ENCODE measurements at places on chromosomes 11 and 22.

DNA sequence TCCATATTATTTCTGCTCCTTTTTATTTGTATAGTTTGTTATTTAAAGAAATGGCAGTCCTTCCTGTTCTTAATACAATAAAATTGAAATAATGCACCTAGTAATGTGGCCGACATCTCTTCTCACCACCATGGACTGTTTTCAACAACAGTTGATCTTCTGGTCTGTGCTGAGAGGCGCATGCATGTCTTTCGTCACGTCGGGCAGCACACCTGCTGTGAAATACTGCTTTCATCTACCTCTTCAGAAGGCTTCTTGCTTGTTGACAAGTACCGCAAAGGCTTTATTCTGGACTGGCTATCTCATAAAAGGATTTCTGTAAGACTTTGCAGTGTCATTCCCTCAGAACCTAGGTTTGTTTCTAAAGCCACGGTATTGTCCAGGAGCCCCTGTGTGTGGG lies 13.9 kb upstream of the MYO18B start:
- DNase-seq: no peak

- DNase-seq: no peak
These were observed 47.2 kb downstream of the EIF3M start for GRCh38 chr11:32630844-32631243.

DNA sequence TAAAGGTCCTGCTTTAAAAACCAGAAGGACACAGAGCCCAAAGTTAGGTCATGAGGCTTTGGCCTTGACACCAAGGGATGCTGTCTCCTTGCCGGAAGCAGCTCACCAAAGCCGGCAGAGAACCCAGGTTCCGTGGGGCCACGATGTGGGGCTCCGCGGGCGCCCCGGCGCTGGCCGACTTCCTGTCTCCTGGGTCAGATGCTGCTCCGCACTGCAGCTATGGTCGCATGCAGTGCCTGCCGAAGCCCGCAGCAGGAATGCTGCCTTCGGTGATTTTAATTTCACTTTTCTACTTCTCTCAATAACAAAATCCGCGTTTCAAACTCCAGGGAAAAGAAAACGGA lies 454 bp upstream of the OTUB1 start:
- no peak for DNase-seq

- DNase-seq: peak; percentile 25
These were observed 2.1 kb upstream of the ATF4 start for GRCh38 chr22:39518144-39518786.

DNA sequence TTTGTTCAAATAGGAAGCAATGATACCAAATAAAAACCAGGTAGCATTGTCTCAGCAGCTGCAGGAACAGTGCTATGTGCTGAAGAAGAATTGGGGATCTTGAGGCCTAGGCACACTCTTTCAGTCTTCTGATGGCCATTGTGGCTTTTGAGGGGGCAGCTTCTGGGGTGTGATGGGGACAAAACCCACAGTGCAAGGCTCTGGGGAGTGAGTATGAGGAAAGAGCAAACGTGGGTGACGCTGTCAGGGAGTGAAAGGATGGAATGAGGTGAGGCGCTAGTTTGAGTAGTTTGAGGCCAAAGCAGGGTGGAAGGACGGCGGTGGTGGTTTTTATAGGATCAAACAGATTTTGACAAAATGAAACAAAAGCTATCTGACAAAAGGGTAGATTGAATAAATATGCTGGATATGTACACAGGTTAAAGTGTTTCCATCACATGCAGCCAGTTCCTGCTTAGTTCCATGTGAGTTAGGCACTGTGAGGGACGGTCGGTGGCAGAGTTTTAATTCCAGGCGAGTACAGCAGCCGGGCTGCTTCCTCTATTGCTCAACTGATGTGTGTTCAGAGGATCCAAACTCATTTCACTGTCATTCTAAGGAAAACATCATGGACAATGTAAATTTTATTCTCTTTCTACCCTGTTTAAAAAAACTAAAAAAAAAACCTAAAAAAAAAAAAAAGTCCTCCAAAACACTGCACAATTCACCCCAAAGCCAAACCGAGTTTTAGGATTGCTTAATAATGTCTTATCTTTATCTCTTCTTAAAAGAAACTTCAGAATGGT lies 18.9 kb downstream of the ADAMTS15 start:
- no peak for DNase-seq

DNA sequence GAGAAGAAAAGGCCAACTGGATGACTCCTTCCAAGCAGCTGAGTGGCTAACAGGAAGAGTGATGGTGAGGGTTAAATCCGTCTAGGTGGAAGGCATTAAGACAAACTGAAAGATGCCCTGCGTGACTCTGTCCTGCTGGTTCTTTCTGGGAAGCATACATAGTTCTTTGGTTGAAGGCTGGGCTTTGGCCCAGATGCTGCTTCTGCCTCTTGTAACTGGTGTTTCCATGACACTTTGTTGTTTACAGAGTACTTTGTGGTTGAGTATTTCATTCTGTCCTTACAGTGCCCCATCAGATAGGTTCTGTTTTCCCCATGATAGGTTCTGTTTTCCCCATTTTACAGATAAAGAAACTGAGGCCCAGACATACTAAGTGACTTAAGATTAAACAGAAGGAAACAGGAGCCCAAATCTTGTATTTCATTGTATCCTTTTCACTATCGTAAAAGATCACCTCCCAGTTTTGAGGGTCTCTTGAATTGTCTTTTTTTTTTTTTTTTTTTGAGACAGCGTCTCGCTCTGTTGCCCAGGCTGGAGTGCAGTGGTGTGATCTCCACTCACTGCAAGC lies 124.3 kb upstream of the RASSF10 start:
- peak; percentile 53 for DNase-seq

- DNase-seq: peak; percentile 64
These were observed 3.6 kb upstream of the CCDC81 start for GRCh38 chr11:86370922-86371594.

DNA sequence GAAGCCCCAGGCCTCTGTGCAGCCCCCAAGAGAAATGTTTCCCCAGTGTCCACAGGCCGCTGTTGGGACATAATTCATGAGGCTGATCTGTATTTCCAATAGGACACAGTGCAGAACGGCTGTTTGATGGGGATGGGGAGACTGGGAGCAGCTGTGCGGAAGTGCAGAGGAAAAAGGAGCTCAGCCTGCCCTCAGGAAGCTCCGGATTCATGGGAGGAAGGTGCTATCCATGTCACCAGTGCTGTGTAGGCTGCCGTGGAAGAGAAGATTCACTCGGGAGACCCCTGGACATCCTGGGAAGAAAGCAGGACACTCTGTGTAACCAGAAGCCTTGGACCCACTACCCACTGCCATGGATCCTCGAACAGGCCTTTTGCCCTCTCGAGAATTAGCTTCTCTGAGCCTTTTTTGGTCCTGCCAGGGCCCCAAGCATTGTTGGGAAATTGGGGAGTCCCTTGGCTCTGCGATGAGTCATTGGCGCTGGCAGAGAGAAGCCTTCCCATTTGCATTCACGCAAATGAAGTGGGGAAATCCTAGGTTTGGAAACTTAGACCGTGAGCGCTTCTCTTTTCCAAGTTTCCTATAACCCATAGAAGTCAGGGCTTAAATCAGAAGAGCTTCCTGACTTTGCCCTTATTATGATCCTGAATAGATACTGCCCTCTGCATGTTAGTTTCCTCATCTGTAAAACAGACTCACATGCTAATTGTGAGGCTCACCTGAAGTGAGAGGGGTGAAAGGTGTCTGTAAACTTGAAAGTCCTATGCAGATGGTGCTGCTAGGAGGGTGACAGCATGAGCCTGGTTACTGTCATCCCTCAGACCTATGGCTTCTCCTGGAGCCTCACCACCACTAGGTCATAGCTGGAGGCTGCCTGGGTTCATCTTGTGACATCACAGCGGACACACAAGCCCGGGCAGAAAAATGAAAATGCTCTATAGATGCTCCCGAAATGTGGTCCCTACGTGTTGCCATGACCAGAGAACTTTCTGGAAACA lies 229.2 kb upstream of the B3GAT1 start:
- no peak for DNase-seq

- no peak for DNase-seq
These were observed 3.8 kb downstream of the CSNK2A3 start for GRCh38 chr11:11349106-11349825.

GRCh38 chr11:17479284-17480214 lies 2.9 kb upstream of the ABCC8 start:
- DNase-seq: peak; percentile 27

- no peak for DNase-seq
These were observed 57.3 kb downstream of the ELMOD1 start for GRCh38 chr11:107648242-107648641.

DNA sequence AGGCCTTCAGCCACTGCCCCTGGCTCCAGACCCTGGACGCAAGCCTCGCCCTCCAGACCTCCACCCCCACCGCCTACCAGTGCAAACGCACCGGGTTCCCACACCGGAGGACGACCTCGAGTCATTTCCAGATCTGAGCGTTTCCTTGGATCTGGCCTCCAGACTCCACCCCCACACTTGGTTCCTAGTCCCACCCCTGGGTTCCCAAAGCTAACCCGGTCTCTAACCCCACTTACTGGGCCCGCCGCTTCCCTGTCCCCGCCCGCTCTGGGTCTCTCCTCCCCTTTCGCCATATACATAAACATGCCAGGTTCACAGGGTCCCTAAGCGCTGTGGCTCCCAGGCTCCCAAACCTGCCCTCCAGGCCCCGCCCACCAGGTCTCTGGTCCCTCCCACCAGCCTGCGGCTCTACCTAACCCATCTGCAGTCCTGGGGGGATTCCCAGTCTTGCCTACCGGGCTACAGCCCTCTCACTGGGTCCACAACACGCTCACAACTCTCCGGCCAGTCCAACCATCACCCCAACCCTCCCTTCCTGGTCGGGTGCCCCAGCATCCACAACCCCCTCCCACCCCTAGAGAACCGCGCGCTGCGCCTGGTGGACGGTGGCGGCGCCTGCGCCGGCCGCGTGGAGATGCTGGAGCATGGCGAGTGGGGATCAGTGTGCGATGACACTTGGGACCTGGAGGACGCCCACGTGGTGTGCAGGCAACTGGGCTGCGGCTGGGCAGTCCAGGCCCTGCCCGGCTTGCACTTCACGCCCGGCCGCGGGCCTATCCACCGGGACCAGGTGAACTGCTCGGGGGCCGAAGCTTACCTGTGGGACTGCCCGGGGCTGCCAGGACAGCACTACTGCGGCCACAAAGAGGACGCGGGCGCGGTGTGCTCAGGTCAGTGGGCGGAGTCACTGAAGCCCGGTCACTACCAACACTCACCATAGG lies 36.7 kb downstream of the CD6 start:
- no peak for DNase-seq

- DNase-seq: peak; percentile 5
These were observed 347.0 kb upstream of the SYN3 start for GRCh38 chr22:33405194-33405593.

DNA sequence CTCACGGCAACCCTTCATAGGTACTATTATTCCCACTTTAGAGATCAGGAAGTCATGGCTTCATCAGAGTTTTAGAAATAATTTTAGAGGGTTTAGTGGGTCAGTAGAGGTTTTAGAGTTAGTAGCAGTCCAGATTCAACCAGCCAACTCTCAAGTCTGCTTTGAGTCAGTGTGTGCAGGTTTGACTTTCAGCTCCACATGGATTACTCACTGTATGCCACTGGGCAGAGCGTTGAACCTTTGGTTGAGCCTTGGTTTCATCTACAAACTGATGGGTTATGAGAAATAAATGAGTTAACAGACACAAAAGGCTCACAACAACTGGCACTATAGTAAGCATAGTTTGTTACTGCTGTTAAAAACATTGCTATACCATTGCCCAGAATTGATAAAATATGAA lies 19.0 kb upstream of the TP53AIP1 start:
- DNase-seq: no peak

GRCh38 chr22:45603619-45604018 lies 68.0 kb upstream of the ATXN10 start:
- no peak for DNase-seq

DNA sequence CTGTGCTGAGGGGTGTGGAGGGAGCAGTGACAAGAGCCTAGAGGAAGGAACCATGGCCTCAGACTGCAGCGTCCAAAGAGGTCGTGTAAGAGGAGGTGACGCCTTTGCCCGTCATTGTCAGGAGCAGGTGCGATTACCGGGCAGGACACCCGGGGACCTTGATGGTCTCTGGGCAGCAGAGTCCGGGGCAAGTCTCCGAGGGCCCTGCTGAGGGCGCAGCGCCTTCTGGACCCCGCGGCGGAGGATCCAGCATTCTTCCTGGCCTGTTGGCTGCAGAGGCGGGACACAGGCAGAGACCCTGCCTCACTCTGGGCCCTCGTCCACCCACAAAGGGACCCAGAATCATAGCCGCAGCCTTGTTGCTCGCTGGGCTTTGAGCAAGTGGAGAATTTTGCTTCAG lies 1168.8 kb downstream of the BRD1 start:
- no peak for DNase-seq

All from EH (cell line).